T-helper 2 cell (primary cell): ENCODE measurements at places on chromosomes 12 and 14.

GRCh38 chr12:3705354-3705675, 47.6 kb downstream of the CRACR2A start:
- DNase-seq: no peak

GRCh38 chr14:92207928-92208265, 86.1 kb downstream of the CPSF2 start:
- no peak for DNase-seq

DNA sequence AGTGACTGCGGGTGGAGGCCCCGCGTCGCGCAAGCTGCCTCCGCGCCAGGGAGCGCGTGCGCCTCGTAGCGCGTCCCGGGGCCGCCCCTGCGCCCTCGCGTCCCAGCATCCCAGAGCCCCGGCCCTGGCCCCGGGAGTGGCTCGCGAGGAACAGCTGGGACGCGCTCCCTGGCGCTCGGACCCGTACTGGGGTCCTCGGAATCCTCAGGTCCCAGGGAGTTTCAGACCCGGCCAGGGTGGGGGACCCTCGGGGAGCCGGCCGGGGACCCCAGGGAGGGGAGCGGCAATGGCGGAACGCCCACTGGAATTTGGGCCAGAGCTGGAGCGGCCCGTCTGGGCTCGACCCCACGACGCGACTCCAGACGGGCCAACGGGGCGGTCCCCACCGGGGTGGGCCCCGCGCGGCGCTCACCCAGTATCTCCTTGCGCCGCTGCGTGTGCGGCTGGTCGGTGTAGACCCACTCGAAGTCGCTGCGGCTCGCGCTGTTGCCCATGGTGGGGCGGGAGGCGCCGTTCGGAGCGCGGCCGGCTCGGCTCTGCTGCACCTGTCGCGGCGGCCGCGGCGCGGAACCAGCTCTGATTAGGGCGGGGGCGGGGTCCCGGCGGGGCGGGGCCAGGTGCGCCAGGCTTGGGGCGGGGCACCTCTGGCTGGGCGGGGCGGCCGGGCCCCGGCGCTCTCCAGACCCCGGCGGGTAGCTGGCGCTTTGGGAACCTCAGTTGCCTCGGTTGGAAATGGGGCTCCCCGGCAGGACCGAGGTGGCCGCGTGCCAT, at the start of gene DEGS2:
Gene DEGS2, minus strand, starts transcription at position 552 of the 771 bp plus-strand sequence. Its CDS starts 58 bp downstream, at position 494.
- peak; percentile 32 for DNase-seq

DNA sequence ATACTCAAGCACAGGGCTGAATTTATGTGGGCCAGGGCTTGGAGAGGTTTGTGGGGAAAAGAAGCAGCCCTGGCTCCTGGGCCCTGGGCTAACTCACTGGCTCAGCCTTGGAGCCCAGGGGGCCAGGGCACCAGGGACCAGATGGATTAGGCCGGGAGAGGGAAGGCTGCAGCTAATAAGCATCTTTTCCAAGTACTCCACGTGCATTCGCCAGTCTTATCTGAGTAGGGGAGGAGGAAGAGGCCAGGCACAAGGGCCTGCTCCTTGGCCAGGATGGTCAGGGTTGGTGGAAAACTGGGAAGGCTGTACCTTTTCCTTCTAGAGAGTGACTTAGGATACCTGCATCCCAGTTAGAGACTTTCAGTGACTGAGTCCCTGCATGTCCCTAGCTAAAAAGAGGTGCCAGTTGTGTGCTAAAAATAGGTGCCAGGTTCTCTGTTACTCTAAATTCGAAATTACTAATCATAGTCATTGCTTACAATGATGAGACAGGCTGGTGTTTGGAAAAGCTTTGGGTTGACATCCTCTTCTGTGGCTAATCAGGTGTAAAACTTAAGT, 1.3 kb downstream of the GLRX5 start:
- no peak for DNase-seq

DNA sequence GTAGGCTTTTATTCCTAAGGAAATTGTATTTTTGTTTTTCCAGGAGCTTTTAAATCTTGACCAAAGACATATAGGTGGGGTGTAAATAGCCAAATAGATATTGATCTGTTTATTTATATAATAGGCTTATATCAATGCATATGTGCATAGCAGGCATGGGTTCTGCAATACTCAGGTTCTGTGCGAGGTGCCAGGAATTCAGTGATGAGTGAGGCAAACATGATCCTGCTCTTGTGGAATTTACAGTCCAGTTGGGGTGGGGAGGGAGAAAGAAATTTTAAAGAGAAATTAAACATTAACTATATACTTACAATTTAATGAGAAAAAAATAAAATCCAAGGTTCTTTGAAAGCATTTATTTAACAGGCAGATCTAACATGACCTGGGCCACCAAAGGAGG, 160.3 kb upstream of the HIF1A start:
- no peak for DNase-seq

- DNase-seq: no peak
These were observed 179.3 kb downstream of the PCNX1 start for GRCh38 chr14:71086567-71086966.

GRCh38 chr12:54936736-54937135, 47.8 kb downstream of the TESPA1 start:
- no peak for DNase-seq

DNA sequence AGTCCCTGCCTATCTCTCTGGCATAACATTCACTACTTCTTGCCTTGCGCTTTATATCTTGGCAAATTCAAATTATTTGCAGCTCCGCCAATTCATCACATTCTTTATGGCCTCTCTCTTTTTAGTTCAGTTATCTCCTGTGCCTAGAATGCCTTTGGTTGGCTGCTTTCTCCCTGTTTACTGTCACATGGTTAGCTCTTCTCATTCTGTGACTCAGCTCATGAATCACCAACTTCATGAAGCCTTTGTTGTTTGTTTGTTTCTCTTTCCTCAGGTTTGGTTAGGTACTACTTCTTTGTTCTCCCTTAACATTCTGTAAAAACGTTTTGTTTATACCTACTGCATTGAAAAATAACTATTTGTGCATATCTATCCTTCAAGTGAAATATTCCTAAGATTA, 376.5 kb upstream of the GARIN6 start:
- no peak for DNase-seq

- no peak for DNase-seq
These were observed 133.2 kb downstream of the MGAT4C start for GRCh38 chr12:86122846-86123468.

- DNase-seq: no peak
These were observed 89.9 kb downstream of the NT5DC3 start for GRCh38 chr12:103751171-103751570.

- no peak for DNase-seq
These were observed 64.5 kb downstream of the NIN start for GRCh38 chr14:50766338-50766886.

- no peak for DNase-seq
These were observed 214.4 kb upstream of the DIO2 start for GRCh38 chr14:80425686-80426085.

GRCh38 chr12:112419297-112420133, 768 bp downstream of the PTPN11 start:
- DNase-seq: no peak

DNA sequence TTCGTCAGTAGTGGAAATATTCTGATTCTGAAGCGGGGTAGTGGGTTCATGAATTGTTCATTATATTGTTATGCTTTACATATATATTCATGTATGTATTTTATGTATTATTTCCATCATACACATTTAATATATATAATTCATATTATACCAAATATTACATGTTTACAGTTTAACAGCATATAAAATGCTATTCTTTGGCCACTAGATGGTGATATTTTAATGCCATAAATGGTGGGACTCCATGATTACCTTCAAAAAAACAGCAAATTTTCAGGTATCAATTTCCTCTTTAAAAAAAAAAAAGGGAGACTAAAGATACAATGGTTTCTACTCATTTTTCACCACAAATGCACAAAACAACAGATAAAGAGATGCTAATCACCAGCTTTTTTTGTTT, 41.0 kb downstream of the BDKRB1 start:
- no peak for DNase-seq

DNA sequence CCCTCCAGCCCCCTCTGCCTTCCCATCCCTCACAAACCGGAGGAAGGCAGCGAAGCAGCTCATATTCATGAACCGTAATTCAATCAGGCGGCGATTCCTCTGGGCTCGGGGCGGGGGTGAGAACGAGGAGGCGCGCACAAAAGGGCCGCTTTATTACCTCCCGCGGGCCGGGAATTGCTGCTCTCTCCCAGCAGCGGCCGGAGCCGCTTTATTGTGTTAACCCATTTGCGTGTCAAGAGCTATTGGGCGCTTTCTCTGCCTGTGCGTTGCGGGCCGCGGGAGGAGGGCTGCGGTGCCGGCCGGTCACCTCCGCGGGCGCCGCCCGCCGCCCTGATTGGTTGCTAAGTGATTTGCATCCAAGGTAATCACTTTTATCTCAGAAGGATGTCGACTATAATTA, 4.8 kb downstream of the FAM222A start:
- no peak for DNase-seq

- no peak for DNase-seq
These were observed 71.3 kb downstream of the CRACR2A start for GRCh38 chr12:3681595-3682061.

GRCh38 chr12:115891556-115892164, 385.8 kb downstream of the MED13L start:
- DNase-seq: no peak

- DNase-seq: no peak
These were observed 18.0 kb upstream of the YARS2 start for GRCh38 chr12:32773691-32774090.

- DNase-seq: peak; percentile 49
These were observed 1089.1 kb downstream of the SLC6A15 start for GRCh38 chr12:83823386-83824045.

- DNase-seq: no peak
These were observed 26.3 kb upstream of the CD69 start for GRCh38 chr12:9786726-9787717.

DNA sequence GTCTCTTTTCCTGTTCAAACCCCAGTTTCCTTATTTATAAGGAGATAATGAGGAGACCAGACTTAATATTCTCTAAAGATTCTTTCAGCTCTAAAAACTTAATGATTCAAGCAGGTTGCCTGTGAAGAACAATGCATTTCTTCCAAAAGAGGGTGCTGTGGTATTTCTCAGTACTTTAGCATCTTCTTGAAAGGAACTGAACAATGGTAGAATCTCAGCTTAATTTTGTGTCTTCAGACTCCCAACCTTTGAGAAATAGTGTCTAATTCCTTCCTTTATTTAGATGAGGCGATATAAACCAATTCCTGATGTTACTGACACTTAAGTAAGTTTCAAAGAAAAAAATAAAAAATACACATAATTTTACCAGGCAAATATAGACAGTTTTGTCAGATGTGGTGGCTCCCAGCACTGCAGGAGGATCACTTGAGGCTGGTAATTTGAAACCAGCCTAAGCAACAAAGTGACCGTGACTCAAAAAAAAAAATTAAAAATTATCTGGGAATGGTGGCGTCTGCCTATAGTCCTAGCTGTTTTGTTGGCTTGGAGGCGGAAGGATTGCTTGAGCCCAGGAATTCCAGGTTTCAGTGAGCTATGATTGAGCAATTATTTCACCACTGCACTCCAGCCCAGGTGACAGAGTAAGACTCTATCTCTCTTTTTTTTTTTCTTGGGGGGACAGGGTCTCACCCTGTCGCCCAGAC, 76.9 kb upstream of the PSMA6 start:
- no peak for DNase-seq

GRCh38 chr12:41943671-41944070, 201.0 kb downstream of the GXYLT1 start:
- DNase-seq: no peak

DNA sequence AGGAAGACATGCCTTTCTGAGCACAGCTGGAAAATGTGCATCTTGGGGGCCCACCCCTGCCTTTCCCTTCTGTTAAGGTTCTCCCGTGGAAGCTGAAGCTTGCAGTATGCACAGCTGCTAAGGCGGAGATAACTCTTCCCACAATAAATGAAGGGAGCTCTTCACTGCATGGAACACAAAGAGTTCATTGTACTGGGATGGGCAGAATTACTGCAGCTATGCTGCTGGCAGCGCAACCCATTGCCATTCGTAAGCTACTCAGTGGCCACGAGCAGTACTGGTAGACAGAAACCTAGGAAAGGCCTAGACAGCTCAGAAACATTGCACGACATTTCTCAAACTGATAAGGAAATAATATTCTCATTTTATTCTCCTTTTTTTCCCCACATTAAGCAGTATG, 310.2 kb downstream of the MDGA2 start:
- DNase-seq: no peak

GRCh38 chr12:95116773-95117172, 43.4 kb upstream of the NR2C1 start:
- no peak for DNase-seq

GRCh38 chr12:57687862-57688261, 6.1 kb upstream of the OS9 start:
- no peak for DNase-seq

DNA sequence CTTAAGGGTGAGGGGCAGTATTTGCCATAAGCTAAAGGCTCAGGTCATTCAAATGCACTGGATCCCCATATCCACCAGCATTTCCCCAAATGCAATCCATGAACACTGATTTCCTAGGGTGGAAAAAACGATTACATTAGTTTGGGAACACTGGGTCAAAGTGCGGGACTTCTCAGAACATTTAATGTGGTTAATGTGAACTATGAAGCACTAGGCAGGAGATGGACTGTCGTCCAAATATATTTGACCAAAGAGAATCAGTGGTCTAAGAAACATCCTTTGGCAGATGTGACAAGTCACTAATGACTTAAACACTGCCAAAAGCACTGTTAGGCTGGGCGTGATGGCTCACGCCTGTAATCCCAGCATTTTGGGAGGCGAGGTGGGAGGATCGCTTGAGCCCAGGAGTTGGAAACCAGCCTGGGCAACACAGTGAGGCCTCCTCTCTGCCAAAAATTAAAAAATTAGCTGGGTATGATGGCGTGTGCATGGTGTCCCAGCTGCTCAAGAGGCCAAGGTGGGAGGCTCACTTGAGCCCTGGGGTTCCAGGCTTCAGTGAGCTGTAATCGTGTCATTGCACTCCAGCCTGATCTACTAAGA, 205.4 kb downstream of the CALM1 start:
- no peak for DNase-seq

- DNase-seq: no peak
These were observed 127.1 kb downstream of the NELL2 start for GRCh38 chr12:44748950-44749468.

- DNase-seq: no peak
These were observed 1005.9 kb upstream of the ATXN7L3B start for GRCh38 chr12:73531752-73532151.

DNA sequence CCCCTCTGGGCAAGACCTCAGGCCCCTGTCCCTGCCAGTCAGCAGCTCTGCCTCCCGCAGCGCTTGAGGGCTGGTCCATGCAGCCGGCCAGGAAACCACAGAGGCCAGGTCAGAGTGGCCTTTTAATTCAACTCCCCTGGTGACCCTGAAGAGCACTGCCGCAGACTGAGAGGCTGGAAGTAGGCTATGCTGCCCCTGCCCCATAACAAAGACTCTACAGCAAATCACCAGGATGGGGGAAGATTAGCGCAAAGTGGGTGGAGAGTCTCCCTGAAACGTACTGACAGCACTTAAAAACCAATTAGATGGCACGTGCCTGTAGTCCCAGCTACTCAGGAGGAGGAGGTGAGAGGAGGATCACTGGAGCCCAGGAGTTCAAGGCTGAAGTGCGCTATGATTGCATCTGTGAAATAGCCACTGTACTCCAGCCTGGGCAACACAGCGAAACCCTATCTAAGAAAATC, 70.5 kb downstream of the ITPK1 start:
- no peak for DNase-seq

GRCh38 chr12:110937104-110937641, 16.8 kb upstream of the MYL2 start:
- DNase-seq: peak; percentile 9
